8988T (cell line): ENCODE measurements at places on chromosomes 1 and 21.

GRCh38 chr1:64248065-64248464 lies 44.6 kb downstream of the UBE2U start:
- no peak for DNase-seq

- no peak for DNase-seq
Measured at GRCh38 chr1:61013946-61014667, 68.3 kb upstream of the NFIA start.

DNA sequence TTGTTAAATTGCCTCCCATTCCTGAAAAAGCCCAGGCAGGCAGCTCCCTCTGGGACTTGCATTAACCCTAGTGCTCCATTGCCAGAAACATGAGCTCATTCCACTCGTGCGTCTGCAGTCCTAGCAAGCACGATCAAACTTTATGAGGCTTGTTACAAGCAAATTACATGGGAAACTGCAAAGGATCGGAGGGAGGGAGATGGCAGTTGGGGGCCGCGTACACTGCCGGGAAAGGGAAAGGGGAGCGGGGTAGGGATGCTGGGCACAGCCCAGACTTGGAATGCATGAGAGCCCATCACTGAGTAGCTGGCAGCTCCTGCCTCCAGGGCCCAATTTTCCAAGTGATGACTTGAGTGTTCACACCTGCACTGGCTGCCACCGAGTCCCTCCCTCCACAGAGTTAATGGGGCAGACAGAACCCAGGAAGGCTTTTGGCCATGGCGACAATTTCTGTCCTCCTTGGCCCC lies 169.9 kb downstream of the BRINP2 start:
- no peak for DNase-seq

DNA sequence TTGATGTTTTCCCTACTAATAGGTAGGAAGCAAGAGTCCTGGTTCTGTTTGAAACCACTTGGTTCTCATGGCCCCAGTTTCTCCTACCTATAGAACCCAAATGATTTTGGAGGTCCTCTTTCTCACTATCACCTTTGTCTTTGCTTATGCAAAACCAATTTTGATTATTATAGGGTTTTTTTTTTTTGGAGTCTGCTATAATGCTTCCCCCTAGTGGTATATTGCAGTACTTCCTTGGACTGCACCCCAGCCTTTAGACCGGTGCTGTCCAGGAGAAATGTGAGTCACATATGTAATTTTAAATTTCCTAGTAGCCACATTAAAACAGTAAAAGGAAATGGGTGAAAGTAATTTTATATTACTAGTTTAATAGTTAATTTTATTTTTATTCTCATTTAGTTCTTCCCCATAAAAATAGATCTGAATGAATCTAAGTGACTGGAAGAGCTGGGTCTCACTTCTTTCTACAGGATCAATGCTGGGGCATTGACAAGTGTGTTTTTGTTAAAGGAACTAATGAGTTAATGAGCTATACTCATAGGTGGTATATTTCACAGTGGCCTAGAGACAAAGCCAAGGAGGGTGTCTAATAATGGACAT lies 10.6 kb downstream of the FCMR start:
- no peak for DNase-seq

- DNase-seq = no peak
Measured at GRCh38 chr1:26132128-26132833, 20.7 kb downstream of the PDIK1L start.
